Effector CD8-positive, alpha-beta T cell (primary cell): ENCODE measurements at places on chromosomes 7 and 10.

DNA sequence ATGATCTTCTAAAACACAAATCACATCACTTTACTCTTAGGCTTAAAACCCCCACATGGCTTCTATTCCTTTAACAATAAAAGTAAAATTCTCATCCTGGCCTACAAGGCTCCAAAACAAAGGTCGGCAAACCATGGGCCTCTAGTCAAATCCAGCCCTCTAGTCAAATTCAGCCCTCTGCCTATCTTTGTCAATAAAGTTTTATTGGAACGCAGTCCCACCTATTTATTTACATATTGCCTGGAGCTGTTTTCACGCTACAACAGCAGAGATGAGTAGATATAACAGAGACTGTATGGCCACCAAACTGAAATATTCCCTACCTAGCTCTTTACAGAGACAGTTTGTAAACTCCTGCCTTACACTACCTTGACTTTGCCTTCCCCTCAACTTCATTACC, 178.8 kb downstream of the PTPN20 start:
- DNase-seq, result no peak

GRCh38 chr7:46651561-46652088, 730.6 kb upstream of the IGFBP3 start:
- DNase-seq, result no peak

DNA sequence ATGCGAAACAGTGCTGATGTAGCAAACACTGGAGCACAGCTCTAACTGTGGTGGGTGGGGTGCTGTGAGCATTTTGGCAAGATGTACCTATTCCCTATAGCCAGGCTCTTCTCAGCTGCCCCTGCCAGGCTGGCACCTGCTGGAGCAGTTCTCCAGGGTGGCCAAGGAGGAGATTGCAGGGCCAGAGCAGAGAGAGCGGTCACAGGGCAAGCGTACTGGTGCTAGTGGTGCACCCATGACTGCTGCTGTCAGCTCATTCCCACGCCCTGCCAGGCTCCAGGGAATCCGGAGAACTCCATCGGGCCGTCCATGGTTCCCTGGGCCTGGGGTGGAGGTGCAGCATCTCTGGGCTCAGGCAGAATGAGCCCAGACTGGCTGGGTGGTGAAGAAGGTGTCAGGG, 2.1 kb downstream of the COL13A1 start:
- no peak for DNase-seq

- no peak for DNase-seq
These were observed 1.3 kb downstream of the CHST12 start for GRCh38 chr7:2404714-2405119.

- DNase-seq, result no peak
These were observed 54.8 kb downstream of the DPY19L1 start for GRCh38 chr7:34982371-34983019.

DNA sequence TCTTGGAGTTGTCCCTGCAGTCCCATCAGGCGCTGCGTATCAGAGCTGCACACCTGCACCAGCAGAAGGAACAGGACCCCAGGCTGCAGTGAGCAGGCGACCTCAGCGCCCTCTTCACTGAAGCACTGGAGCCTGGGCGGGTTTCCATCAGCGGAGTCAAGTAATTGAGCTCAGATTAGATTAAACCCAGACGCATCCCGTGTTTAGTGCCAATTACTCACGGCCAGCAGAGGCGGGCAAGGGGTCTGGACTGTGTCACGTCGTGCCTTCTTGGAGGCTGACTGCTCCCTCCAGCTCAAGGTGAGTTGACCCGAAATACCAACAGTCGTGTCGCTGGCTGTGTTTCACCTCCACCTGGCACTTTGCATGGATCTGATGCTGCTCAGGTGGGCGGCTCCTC, 123.6 kb downstream of the CXCL12 start:
- DNase-seq, result no peak

- no peak for DNase-seq
These were observed 275.4 kb downstream of the GRID1 start for GRCh38 chr10:86091216-86091615.

DNA sequence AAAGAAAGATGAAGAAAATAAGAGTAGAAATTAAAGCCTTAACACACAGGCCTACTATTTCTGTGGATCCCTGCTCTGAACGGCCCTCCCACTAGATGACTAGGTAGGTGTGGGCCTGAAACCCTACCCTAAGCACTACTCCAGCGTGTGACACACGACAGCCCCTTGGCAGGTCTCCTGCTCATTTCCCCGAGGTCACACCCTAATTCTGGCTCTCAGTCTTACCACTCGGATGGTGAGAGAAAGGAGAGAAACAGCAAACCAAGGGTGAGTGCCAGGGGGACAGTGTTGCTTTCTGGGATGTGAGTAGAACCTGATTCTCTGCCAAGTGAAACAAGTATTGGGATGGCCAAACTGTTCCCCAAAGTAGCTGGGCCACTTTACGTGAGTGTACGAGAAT, 12.1 kb downstream of the GALNTL5 start:
- no peak for DNase-seq

GRCh38 chr7:157888579-157888978, 551.8 kb downstream of the DNAJB6 start:
- DNase-seq, result no peak

GRCh38 chr7:113824117-113824823, 94.5 kb downstream of the PPP1R3A start:
- DNase-seq, result no peak

DNA sequence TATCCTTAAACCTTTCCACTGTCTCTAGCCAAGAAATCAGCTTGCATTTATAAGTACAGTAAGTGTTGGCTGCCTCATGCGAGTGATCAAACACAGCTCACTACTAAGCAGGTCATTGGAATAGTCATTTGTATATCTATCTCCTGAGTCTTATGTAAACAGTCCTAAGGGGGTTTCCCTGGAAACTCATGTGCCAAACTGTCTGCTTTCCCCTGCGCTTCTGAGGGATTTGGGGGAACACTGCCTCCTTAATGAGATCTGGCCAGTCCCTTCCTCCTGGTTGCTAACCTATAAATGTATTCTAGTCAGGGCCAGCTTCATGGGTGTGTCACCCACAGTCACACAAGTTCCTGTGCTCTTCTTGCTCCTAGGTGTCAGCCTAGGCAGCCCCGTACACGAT, 133.1 kb downstream of the CD36 start:
- no peak for DNase-seq

GRCh38 chr7:30172451-30172850, 37.7 kb downstream of the MTURN start:
- no peak for DNase-seq

DNA sequence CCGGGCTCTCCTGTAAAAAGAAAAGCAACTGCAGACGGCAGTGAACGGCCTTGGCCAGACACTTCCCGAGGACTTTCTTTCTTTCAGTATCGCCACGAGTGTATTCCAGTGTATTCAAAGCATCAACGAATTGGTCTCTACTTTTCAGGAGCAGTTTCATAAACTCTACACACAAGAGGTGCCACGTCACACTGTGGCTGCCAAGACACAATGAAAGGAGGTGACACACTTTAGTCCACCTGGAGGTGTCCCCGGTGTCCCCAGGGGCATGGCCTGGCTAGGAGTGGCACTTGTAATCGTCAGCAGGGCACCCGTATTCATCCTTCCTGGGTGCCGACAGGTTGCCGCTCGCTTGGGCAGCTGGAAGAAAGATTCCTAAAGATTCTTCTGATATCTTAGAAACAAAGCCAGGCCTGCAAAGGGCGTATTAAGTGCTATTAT, 5.0 kb downstream of the TNS3 start:
- DNase-seq, result no peak
